ENCODE measurements at places on chromosomes 3 and 15.

DNA sequence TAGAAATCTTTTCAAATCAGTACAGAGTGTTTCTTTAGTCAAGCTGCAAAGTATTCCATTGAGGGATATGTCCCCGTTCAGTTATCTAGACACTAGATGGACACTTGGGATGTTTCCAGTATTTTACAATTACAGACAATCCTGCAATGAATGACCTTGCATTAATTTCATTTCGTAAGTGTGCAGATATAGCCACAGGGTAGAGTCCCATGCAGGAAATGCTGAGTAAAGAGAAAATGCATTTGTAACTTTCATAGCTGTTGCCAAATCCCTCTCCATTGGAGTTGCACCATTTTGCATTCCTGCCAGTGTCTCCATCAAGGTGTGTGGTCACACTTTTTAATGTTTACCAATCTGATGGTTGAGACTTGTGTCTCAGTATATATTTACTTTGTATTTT is 92.5 kb downstream of the LIPC start:
- no peak for DNase-seq

DNA sequence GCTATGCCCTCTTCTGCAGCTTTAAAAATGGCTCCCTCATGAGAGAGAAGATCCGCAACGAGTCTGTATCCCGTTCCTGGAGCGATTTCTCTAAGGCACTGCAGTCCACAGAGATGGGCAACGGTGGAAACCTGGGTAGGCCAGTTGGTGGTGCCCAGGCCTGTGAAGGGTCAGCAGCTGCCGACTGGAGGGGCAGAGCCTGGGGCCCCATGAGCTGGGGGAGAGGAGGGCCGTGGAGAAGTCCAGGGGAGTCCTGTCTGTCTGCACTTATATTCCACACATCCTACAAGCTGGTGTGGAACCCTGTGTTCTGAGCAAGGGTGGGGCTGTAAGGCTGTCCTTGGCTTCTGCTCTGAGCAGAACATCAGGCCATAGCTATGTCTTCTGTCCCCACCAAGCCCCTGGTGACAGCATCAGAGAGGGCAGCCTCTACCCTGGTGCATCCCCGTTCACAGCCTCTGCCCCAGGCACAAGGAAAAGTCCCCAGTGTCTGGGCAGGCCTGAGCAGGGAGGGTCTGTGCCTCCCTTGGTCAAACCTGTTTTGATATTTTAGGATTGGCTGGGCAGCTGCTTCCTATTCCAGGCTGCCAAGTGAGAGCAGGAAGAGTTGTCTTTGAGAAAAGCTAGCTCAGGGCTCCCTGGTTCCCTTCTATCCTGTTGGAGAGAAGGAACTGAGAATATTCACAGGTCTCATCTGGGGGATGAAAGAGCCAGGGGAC is 29.7 kb downstream of the XYLB start:
- DNase-seq, result no peak

DNA sequence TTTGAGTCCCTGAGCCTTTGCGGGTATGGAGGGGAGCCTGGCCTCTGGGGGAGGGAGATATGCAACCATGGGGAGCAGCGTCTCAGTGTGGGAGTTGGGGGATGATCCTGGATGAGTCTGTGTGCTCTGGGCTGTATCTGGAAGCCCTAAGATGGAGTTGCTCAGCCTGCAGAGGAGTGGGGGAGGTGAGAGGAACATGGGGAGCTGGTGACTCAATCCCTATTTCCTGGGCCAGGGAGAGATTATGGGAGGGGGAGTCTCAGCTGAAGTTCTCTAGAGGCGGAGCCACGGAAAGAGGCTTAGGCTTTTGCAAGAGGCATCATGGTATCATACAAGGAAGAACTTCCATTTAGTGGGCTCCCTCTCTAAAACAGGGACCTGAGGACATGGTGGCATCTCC is 59.5 kb upstream of the TMEM115 start:
- no peak for DNase-seq

- no peak for DNase-seq
Measured at GRCh38 chr3:15860014-15860934, 62.5 kb upstream of the ANKRD28 start.

DNA sequence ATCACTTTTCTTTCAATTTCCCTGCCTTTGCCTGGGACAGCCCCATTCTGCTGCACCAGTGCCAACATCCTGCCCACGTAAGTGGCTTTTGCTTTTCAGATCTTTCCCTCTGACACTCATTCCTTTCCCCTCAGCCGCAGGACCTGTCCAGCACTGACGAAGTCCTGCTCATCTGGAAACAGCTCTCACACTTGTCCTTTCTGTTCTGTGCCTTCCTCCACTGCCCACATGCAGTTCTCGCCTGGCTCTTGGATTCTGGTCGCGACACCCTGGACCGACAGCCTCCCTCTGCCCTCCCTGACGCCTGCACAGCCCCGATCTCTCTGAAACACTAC is 99.7 kb downstream of the ADCY5 start:
- DNase-seq, result no peak

DNA sequence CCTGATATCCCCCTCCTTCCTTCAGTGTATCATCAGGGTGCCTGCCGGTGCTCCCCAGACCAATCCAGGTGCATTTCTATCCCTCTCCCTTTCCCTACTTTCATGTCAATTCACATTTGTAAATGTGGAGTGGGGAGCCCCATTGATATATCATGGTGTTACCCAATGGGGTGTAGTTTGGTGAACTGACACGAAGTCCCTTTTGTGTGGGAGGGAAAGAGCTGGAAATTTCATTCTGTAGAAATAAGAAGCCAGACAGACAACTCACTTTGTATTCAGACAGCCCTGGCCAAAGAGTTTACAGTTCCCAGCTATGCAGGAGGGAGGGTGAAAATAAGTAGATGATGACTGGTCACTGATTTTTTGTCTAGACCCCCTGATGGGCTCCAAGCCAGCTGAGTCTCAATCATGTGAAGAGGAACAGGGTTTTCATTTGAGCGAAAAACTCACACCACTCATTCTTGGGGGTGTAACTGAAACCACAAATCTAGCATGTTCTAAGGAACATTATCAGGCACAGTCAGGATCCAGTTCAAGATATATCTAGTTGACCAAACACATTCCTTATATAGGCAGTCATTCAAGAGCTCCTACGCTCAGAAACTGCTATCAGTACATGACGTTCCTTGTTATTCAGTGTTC is 58.9 kb downstream of the LMCD1 start:
- no peak for DNase-seq

DNA sequence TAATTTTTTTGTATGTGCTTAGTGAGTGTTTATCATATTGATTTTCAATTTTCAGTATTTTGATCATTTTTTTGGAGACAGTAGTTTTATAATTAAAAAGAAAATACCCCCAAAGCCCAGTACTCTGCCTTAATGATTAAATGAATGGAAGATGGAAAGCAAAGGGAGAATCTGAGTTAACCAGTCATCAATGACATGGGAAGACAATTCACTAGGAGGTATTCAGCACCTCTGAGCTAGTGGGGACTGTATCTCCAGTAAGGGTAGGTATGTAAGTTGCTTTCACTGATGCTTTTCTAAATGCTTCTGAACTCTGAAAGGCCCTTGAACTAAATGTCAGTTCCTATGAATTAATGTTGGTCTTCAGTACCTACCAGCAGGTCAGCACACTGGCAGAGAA is 590.4 kb upstream of the DPPA4 start:
- no peak for DNase-seq

GRCh38 chr3:60199306-60199705 is 1051.9 kb downstream of the FHIT start:
- DNase-seq, result no peak
